ENCODE measurements at places on chromosomes 7 and 10.

- DNase-seq, result no peak
Observed at GRCh38 chr10:115093286-115093775, at the start of gene ATRNL1. Gene ATRNL1, plus strand, starts transcription at chr10:115093365. Its CDS starts 386 bp downstream, at chr10:115093751.

DNA sequence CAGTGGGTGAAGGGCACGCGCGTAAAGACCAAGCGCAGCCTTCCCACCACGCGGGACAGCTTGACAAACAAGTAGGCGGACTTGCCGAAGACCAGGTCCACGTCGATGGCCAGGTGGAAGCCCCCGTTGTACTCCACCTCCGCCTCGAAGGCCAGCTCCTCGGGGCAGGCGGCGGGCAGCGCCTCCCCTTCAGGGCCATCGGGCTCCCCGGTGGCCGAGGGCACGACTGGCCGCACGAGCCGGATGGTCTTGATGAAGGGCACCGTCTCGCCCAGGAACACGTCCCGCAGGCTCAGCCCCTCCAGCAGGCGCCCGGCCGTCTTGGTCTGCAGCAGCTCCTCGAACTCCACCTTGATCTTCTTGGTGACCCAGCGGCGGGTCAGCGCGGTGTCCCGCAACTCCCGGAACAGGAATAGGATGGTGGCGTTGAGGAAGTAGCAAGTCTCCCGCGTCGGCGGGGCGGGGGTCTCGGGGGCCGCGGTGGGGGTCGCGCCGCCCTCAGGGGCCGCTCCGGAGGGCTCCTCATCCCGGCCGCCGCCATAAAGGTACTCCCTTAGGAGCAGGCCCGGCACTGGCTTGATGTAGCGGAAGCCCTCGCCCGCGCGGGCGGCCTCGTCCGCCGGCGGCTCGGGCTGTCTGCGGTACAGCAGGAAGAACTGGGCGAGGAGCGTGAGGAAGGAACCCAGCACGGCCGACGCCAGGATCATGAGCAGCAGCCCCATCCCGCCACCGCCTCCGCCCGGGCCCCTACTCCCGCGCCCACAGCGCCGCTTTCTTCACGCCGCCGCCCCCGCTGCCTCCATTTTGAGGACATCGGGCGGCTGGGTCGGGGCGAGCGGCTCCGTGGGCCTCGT, 507 bp downstream of the PDZD8 start:
- peak; percentile 36 for DNase-seq

DNA sequence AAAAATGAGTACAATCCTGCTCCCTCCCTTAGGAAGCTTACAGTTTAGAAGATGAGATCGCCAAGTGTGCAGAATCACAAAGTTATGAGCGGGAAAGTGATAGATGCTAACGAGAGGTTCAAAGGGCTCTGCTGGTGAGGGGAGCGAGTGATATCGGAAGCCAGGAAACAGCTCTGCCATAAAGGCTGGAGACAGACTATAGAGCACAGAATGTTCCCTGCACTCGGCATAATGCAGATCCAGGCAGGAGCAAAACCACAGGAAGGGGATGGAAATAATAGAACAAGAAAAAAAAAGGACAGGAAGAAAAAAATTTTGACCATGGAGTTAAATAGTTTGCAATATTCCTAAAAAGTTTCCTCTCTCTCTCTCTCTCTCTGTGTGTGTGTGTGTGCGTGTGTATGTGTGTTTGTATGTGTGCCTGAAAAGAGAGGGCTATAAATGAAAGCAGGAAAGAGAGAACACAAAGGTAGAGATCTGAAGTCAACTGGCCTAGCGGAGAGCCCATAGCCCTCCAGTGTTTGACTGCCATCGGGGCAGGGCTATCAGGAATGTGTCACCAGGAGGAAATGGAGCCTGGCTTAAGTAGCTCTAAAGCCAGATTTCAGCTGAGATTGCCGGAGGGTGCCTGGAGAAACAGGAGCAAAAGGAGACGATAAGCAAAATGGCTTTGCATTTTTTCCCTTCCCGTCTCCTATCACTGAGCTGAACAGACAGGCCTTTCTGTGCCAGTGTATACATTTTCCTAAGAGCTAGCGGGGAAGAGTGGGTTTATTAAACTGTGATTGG, 175.8 kb upstream of the LYZL1 start:
- no peak for DNase-seq

GRCh38 chr10:101061624-101062231, at the start of gene KAZALD1:
Gene KAZALD1, plus strand, starts transcription at chr10:101061989. Its CDS starts 604 bp downstream, at chr10:101062593.
- DNase-seq, result peak; percentile 69

DNA sequence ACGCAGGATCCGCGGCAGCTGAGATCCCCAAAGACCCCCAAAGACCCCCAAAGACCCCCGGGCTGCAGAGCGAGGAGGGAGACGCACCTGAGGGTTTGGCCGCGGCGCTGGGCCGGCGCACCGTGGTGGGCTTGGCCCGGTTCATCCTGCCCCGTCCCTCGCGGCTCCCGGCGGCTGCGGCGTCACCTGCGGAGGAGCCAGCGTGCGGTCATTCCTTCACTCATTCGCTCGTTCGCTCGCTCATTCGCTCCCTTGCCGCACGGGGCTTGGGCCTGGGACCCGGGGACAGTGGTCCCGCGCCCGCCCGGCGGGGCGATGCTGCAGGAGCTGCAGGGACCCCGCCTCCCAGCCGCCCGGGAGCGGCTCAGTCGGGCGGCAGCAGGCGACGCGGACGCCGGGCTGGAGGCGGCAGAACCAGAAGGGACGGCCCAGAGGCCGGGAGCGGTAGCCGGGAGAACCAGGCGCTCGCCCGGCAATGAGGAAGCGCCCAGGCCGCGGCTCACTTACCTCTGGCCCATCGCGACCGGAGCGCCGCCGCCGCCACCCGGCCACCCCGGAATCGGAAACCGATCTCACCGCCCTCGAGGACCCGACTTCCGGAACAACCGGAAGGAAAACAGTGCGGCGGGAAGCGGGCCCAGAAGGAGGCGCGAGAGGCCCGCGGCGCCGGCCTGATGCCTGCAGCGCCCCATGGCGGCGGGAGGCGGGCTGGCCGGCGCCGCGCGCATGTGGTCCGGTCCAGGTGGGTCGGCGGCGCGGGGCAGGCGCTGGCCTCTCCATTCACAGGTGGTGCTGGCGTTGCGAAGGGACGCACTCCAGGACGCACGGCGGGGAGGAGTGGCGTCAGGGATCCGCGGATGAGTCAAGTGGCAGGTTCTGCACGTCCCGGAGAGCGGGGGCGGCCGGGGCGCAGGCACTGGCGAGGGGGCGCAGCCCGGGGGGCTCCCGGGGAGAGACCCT, at the start of gene INTS1:
INTS1 (minus strand) TSS at position 574 of the 960 bp plus-strand sequence; CDS start at position 145, 429 bp downstream.
- peak; percentile 87 for DNase-seq

GRCh38 chr7:33186192-33186591, 56.8 kb downstream of the BBS9 start:
- peak; percentile 45 for DNase-seq

DNA sequence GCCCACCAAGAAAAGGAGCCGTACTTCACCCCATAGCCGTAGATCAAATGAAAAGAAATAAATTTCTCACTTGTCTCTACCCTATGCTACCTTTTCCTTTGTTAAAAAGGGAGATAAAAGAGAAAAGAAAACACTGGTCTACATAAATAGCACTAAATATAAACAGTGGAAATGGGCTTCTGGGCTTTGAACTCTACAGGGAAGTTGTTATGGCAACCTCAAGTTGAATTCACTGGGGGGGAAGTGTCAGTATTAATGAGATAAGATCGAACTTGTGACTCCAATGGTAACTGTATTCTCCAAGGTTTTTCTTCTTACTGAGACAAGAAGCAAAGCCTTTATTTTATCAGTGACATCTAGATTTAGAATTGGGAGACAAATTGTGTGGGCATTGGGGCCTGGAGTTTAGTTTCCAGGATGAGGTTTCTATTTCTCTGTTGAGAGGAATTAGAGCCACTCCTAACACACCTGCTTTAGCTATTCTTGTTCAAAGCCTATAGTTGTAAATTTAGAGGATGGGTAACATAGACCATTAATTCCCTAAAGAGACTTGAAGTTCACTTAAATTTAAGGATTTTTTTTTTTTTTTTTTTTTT, 604.3 kb upstream of the GALNT17 start:
- DNase-seq, result no peak

DNA sequence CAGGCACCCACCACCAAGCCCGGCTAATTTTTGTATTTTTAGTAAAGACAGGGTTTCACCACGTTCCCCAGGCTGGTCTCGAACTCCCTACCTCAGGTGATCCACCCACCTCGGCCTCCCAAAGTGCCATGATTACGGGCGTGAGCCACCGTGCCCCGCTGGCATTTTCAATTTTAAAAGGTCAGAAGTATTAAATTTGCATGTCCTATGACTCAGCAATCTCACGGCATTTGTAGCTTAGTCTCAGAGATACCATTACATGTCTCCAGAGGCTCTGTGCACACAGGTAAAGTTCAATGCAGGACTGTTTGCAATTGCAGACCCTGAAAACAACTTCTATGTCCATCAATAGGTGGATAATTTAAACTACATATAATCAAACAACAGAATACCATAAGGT, 99.2 kb downstream of the DLG5 start:
- no peak for DNase-seq

- DNase-seq, result no peak
Observed at GRCh38 chr10:74079936-74080590, 70.6 kb downstream of the AP3M1 start.

DNA sequence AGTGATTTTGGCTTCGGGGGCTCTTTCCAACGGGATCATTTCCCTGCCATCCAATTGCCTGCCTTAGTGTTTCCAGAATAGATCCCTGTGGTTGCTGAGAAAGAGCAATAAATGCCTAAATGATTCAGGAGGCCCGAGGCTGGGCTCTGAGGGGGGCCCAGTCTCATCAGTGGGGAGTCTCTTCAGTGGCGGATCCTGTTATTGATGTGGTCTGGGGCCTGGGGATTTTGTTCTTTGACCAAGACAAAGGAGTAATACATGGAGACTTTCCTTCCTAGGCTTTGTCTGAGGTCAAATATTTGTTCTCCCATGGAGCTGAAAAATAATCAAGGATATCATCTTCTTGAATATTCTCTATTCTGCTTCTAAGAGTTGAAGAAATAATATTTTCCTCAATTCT, 40.8 kb downstream of the TAS2R41 start:
- no peak for DNase-seq
